ENCODE measurements at places on chromosomes 11 and 22.

- DNase-seq = no peak
Measured at GRCh38 chr22:19758896-19759426, 1.6 kb upstream of the TBX1 start.

DNA sequence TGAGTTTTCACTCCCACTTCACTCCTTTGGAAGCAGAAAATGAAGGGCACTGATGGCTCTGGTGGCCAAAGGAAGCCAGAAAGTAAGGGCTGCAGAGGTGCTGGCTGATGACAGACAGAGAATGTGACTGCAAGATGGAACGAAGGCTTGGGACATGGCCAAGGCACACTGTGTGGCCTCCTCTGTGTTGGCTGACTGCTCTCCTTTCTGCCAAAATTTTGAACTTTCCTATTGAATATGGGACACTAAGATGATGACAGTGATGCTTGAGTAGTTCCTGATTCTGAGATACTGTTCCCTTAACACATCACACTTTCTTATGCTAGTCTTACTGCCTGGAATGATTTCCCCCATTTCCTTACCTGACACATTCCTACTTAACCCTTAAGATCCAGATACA is 156.4 kb downstream of the SWAP70 start:
- no peak for DNase-seq

DNA sequence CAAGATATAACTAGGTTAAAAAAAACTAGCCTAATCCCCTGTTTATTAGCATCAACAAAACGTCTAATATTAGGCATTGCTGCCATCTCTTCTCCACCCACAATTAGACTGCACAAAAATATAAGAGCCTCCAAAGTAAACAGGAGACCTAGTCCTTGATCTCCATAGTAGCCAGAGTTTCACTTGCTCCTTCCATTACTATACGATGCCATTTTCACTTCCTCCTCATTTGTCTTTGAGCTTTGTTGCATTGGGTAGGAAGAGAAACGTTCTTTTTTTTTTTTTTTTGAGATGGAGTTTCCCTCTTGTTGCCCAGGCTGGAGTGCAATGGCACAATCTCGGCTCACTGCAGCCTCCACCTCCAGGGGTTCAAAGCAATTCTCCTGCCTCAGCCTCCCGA is 42.3 kb upstream of the RDX start:
- DNase-seq = no peak

- DNase-seq = no peak
Measured at GRCh38 chr11:24515632-24516031, 18.8 kb downstream of the LUZP2 start.

DNA sequence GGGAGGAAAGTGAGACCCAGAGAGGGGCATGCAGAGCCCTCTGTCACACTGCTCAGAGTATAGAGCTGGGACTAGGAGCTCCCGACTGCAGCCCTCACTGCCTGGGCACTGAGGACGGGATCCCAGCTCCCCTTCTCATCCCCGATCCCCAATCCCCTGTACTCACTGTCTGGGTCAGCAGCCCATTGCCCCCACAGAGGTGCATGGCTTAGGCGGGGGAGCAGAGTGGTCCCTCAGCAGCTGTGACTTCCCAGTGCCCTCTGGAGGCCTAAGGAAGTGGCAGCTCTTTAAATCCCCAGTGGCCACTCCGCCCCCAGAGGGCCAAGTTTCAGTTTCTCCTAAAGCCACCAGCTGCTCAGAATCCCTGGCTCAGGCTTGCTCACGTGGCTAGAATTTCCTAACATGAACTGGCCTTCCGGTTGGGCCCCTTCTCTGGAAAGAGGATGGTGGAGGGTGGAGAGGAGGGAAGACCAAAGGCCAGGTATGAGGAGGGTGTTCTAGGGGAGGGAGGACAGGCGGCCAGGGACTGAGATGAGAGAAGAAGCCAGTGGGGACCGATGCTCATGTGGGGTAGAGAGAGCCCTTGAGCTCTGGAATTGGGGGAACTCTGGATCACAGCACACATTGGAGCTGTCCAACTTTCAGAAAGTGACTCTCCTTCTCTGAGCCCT is at the start of gene BATF2:
Gene BATF2, minus strand, starts transcription at position 262 of the 671 bp plus-strand sequence. Its CDS starts 57 bp downstream, at position 205.
- DNase-seq = no peak

- DNase-seq = no peak
Measured at GRCh38 chr11:95359756-95360155, 128.8 kb upstream of the SESN3 start.

DNA sequence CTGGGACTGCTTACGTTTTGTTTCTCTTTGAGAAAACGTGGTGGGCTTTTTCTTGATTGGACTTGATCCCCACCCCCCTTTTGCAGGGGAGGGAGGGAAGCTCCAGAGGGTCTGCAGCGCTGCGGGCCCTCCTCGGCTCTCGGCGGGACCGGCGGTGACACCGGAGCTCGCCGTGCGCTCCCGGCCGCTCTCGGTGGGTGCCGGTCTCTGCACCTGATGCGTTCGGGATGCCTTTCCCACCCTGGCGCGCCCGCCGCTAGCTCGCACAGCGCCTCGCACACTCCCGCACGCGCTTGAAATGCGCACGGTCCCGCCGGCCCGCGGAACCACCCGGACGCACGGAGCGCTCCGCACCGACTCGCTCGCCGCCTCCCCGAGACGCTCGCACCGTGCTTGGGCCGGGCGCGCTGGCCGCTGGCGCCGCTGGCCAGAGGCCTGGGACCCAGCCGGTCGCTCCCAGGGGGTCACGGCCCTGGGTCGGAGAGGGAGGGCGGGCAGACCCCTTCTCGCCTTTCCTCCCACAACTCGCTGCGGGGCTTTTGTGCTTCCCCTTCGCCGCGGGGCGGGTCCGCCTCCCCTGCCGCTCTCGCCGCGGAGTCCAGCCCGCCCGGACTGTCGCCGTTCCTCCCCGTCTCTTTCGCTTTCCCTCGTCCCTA is 1.0 kb downstream of the ZBTB16 start:
- DNase-seq = no peak

DNA sequence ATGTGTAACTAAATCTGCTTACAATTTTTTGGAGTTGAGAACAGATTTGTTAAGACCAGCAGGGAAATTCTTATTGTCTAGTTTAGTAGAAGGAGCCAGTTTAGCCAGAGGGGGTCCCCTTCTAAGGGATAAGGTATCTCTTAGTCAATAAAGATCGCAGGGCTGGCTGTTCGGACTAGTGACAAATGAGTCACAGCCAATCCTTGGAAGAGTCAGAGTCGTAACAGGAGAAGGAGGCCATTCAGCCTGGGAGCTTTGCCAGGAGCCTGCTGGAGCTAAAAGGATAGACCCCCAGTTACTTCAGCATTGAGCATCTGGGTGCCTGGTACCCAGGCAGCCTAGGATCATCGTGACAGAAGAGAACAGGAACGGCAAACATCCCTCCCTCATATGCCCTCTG is 191.6 kb upstream of the ARHGAP20 start:
- no peak for DNase-seq

GRCh38 chr22:28801845-28802594 is 1.7 kb upstream of the XBP1 start:
- DNase-seq = no peak

- no peak for DNase-seq
Measured at GRCh38 chr22:28989035-28989464, 72.6 kb downstream of the C22orf31 start.

GRCh38 chr11:75583718-75584658 is 21.9 kb downstream of the SERPINH1 start:
- no peak for DNase-seq

DNA sequence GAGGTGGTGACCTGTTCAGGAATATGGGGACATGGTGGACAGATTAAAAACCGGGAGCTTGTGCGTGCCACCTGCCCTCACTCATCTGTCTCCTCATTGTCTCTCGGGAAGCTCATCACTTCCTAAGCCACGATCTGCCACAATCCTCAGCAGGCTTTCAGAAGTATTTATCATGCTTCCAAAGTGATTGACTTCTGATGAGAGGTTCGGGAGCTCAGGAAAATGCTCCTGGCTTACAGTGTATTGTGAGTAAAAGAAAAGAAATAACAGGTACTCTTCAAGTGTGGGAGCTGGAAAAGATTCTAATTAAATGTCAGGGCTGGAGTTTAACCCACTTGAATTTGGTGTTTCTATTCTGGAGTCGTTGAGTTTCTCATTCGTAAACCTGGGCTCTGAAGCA is 91.9 kb upstream of the DRD2 start:
- no peak for DNase-seq

GRCh38 chr11:68669301-68670090 is 14.8 kb upstream of the GAL start:
- DNase-seq = no peak

DNA sequence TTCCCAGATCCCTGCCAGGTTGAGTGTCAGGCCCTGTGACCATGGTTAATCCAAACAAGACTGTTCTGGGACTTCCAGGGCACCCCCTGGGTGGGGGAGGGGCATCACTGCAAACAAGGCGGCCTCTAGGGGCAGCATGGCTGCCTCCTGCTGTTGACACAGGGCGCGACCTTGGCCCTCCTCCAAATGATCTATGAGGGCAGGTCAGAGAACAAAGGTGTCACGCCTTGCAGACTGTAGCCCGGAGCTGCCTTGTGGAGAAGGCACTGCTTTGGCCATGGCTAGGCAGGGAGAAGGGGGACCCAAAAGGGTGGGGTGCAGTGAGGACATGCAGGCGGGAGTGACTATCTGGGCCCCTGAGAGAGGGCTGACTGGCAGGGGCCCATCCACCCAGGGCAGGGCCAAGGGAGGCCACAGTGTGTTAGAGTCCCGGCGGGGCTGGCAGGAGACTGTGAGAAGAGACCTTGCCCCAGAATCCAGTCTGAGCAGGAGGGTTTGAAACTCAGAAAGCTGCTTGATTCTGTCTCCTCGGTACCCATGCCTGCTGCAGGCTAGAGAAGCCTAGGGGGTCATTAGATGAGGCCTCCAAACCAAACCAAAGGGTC is 35.6 kb downstream of the KCNC1 start:
- no peak for DNase-seq

- DNase-seq = no peak
Measured at GRCh38 chr11:32029721-32030120, 61.2 kb upstream of the RCN1 start.

GRCh38 chr22:22798232-22798616 is 89.4 kb upstream of the IGLL5 start:
- no peak for DNase-seq

DNA sequence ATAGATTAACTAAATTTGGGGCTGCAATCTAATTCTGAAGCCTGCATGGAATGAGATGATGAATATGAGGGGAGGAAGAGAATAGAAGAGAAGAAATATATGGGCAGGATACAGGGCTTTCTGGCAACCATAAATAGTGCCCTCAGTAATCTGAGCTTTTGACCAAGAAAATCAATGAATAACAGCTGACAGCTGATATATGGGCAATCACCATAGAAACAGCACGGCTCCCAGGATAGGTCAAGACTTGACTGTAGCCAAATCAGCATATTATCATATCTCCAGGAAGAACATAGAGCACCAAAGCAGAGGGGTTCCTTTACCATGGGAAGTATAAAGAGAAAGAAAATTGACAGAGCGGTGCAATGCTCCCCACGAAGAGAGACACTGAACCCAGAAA is 643.8 kb upstream of the TENM4 start:
- DNase-seq = no peak

DNA sequence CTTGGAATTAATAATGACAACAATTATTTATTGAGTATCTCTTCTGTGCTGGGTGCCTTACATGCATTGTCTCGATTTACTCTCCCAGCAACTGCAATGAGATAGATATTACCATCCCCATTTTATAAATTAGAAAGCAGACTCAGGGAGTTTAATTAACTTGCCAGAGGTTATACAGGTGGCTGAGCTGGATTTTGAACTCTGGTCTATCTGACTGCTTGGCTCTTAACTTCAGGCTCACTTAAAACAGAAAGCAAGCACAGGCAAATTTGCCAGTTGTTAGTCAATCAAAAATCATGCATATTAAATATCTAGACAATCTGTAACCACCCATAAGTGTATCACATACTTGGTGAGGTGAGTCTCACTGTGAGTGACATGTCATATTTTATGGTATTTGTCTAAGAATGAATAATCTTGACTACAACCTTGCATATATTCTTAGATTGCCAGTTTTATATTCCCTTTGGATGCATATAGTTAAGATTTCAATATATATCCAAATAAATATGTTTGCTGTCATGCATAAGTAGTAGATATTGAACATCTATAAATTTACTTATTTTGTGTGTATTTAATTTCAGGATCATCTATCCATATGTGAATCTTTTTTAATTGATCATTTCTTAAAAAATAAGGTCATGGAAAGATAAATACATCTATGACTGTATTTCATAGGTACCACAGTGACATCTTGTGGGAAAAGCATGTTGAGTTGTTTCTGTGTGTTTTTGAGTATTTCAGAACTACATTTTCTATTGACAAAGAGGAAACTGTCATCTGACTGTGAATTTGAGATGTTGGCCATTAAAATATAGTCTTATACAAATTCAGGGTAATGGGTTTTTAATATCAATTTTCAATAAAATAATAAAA is 112.0 kb upstream of the ARHGAP42 start:
- DNase-seq = no peak

- no peak for DNase-seq
Measured at GRCh38 chr11:64234647-64235379, 429 bp downstream of the VEGFB start.

GRCh38 chr11:110525883-110526282 is 96.1 kb downstream of the FDX1 start:
- no peak for DNase-seq

DNA sequence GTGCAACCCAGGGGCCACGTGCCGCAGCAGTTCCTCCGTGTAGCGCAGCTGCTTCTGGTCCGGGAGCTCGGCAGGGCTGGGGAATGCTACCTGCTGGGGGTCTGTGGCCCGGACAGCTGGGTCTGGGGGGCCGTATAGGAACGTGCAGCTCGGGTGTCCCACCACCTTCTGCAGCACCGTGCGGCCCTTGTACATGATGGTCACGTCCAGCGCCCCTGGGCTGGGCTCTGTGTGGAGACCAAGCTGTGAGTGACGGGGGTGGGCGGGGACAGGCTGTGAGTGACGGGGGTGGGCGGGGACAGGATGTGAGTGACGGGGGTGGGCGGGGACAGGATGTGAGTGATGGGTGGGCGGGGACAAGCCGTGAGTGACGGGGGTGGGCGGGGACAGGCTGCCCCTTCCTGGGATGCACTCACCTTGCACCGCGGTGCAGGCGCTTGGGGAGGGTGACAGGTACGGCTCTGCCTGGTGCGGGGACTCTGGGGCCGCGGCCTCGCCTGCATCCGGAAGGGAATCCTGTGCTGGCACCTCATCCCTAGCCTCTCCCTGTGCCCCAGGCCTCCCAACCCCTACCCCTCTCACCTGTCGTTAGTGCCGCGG is 2.3 kb downstream of the IRF7 start:
- DNase-seq = peak; percentile 74

- no peak for DNase-seq
Measured at GRCh38 chr11:47332303-47332711, 20.2 kb downstream of the MYBPC3 start.

DNA sequence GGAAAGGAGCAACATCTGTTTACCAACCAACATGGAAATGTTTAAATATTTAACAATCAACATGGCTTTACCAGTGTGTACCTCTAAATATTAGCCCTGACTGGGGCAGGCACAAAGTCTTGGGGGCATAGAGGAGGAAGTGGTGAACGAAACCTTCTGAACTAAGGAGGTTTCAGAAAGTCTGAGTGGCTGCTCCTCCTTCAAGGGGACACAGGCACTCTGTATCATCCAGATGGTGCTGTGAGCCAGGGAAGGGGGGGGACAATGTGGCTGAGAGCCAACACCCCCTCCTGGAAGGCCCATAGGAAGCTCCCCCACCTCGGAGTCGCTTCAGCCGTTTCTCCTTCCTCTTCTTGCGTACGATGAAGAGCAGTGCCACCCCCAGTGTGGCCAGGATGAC is 107.7 kb downstream of the CEP164 start:
- DNase-seq = no peak

- DNase-seq = no peak
Measured at GRCh38 chr22:45329530-45329936, 19.8 kb downstream of the FAM118A start.

All from activated CD4-positive, CD25-positive, alpha-beta regulatory T cell (primary cell).